Activated T-helper 1 cell treated with anti-CD3 and anti-CD28 coated beads, Interleukin-12 subunit alpha, Interleukin-12 subunit beta, Interleukin-2, Interleukin-4 antibody, amounts not matched to agents 30 ng/mL and 10 ng/mL and 1 ng/mL, durations not matched to agents 14 hours and 24 hours and 36 hours (primary cell): ENCODE measurements at places on chromosomes 11 and 22. TPM values are rescaled to one million over a fixed set of nuclear protein-coding genes. Genes with fewer than 3 reads are reported as not detected.

GRCh38 chr11:19243613-19244012, 2.9 kb upstream of the E2F8 start:
- no peak for DNase-seq

DNA sequence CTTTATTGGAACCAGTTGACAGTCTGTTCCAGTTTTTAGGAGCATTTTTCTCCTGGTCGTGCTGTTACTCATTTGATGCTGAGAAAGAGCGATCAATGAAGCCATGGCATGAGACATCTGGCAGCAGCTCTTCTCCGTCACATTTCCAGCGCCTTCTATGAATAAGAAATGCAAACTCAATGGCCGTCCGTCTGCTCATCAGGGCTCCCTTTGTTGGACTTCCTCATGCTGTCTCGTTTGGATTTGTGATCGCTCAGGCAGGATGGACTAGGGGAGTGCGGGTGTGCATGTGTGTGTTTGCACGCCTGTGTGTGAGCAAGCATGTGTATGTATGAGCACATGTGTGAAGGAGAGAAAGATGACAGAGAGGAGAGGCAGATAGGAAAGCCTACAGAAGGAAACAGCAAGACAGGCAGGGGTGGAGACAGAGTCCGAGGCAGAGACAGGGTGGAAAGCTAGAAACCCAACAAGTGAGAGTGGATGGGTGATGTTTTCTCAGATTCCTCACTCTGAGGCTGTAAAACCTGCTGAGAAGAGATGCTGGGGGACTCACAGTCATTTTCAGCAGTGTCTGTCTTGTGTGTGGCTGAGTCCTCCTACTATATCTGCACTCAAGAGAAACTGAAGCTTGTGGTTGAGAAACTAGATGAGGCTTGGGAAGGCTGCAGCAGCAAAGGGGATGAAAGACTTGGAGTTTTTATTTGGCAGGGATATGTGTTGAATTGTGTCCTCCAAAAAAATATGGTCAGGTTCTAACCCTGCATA, 56.0 kb upstream of the CLMP start:
- no peak for DNase-seq

DNA sequence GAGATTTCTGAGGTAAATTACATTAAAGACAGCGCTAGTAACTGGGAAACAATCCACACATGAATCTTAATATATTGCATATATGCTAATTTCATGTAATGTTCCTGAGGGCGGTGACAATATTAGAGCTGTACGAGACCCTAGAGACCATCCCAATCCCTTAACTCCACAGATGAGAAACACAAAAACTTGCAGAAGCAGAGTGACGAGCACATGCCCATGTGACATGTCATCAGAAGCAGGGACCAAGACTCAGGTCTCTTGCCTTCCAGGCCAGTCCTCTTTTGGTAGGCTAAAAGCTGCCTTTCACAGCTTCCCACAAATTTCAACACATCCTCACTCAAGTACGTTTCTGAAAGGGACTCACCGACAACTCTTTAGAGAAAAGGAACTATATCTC, 11.8 kb downstream of the MAPK1 start:
- no peak for DNase-seq

DNA sequence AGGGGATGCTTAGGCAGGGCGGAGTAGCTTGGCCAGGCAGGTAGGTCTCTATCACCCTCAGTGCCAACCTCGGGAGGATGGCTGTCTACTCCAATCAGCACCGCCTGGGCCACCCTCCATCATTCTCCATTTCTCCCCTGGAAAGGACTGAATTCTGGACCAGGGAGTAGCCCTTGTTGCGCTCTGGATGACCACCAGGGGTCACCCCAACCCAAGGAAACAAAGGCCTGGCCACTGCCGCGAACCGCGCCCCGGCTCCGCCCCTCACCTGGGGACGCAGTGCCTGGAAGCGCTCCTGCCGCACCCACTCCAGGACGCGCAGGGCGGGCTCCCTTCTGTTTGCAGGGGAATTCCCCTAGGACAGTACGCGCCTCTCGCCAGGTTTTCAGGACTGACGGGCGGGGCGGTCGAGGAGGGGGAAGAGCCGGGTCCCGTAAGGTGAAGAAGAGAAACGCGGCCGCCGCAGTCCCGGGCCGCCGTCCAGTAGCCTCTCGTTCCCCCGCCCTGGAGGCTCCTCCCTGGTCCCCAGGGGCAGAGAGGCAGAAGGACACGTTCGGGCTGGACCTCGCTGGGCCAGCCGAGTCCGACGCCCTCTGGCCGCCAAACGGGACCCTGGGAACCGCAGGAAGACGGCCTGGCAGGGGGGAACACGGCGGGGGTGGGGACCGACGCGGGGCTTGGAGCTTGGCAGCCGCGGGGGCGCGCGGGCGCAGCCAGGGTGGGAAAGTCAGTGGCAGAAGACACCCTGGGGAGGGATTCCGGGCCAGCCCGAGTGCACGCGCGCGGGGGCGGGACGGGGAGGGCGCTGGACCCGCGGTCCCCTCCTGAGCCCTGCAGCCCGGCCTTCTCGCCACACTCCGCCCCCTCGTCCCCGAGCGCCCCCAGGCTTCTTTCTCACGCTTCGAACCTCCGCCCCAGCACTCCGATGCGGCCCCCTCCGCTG, 7.1 kb downstream of the SCN4B start:
- peak; percentile 86 for DNase-seq

DNA sequence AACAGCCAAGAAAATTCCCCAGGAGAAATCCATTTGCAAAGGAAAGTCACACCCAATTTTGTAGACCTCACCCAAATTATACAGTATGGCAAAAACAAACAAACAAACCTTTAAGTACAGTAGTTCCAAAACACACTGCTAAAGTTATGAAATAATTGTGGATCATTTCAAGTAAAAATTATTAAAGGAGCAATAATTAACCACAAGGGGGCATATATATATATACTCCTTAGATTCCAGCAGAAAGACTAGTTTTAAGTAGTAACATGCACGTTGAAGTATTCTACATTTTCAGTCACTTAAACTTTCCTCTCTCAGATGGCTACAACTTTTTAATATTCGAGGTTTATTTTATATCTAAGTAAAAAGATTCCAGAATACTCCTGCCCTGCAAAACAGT, 26.8 kb downstream of the RNF141 start:
- DNase-seq: no peak

DNA sequence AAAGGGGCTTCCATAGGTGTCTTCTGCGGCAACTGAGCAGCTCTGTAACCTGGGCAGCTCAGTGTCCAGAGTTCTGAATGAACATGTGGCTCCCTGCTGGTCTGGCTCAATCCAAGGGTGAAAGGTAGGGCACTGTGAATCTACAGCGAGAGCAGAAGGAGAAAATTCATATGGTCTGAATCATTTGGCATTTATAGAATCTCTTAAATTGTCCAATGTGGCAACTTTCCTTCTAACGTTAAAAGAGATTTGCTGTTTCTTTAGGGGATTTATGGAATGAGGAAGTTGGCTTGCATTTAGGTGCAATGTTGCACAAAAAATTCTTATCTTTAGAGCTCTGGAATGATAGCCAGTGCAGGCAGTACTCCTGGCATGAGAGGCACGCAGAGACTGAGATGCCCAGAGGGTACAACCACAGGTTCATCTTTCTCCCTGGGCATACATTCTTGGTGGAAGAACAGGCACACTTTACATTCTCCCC, 17.0 kb downstream of the ATXN10 start:
- no peak for DNase-seq

- no peak for DNase-seq
Measured at GRCh38 chr11:103970701-103971249, 65.7 kb upstream of the DDI1 start.

DNA sequence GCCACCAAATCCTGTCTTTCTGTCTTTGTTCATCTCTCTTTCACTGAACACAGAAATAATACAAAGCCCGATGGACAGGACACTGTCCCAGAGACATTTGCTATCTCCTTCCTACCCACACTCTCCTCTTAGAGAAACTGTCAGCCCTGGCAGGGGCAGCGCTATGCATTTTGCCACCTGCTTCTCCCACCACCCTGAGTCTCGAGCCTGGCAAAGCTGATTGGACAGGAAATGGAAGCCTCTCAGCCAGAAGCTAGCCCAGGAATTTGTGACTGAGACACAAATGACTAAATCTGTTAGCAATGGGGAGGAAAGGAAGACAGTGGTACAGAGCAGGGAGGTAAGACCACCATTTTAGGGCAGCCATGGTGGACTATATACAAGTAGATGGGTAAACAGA, 14.9 kb upstream of the GALNT18 start:
- no peak for DNase-seq

GRCh38 chr11:71322861-71323582, 70.6 kb upstream of the SHANK2 start:
- DNase-seq: no peak

GRCh38 chr11:62400760-62401159, 18.1 kb upstream of the SCGB1A1 start:
- DNase-seq: no peak

- DNase-seq: no peak
Measured at GRCh38 chr11:97237151-97237550, 847.3 kb downstream of the JRKL start.

GRCh38 chr11:1837171-1838076, 1.4 kb upstream of the TNNI2 start:
- DNase-seq: peak; percentile 61

DNA sequence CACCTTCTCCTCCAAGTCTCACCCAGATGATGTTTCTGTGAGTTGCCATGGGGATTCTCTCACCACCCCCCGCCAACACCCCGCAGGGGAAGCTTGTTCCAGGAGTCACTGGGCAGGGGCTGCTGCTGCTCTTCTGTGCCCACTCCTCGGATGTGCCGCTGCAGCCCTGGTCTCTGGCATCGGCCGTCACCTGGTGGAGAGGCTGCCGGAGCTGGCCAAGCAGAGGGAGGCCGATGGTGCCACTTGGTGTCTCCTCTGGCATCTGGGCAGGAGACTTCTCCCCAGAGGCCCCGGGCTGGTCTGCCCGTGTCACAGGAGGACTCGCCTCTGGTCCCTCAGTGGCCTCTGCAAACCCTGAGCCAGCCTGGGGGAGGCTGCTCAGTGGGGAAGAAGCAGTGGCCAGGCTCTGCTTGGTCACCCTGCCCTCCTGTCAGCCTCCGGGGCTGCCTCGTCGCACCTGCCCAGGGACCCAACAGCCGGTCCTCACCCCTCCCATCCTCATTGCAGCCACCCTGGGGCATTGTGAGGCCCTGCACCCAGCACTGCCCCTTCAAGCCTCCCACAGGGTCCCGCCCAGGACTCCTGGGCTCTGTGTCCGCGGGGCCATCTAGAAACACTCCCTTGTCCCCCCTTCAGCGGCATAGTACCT, 424 bp upstream of the ADORA2A start:
- no peak for DNase-seq

GRCh38 chr11:120527111-120527761, 15.7 kb downstream of the GRIK4 start:
- DNase-seq: no peak

GRCh38 chr11:66659763-66660162, 17.9 kb downstream of the RBM4B start:
- DNase-seq: no peak

GRCh38 chr11:44264761-44265160, 45.2 kb downstream of the ALX4 start:
- DNase-seq: no peak

- DNase-seq: no peak
Measured at GRCh38 chr11:58625086-58625485, 2.6 kb downstream of the CNTF start.

DNA sequence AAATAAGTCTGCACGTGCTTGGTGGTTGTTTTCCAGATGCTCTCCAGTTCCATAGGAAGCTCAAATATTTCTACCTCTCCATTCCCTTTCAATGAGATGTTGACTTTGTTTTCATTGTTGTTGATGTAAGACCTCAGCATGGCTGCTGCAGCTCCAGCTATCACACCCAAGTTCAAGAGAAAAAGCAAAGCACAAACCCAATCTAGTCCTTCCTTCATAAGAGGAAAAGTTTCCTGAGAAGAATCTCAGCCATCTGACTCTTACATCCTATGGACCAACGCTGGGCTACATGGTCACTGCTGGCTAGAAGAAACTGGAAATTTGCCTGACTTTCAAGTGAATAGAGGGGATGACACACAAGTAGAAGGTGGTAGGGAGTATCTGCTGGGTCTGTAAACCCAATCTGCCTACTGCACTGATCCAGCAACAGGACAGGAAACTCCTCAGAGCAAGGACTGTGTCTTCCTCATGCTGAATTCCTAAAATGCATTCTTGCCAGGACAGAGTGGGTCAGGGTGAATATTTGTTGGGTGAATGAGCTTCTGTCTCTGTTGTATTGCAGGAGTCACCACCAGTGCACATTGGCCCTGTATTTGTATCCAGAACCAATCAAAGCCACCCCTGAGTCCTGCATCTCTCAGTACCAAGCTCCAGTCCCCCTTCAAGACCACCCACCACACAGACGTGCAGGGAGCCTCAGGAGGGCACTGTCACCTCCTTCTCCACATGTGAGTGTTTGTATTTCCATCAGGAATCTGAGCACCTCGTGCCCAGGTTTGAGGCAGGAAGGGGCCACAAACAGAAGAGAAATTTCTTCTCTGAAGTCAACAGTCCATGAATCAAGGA, 118.0 kb upstream of the IGLL5 start:
- no peak for DNase-seq

- no peak for DNase-seq
Measured at GRCh38 chr22:32785321-32786026, 16.0 kb upstream of the TIMP3 start.

GRCh38 chr11:96299155-96299888, 43.7 kb downstream of the MAML2 start:
- DNase-seq: no peak

GRCh38 chr11:20669820-20670684, 666 bp downstream of the NELL1 start:
- DNase-seq: no peak

DNA sequence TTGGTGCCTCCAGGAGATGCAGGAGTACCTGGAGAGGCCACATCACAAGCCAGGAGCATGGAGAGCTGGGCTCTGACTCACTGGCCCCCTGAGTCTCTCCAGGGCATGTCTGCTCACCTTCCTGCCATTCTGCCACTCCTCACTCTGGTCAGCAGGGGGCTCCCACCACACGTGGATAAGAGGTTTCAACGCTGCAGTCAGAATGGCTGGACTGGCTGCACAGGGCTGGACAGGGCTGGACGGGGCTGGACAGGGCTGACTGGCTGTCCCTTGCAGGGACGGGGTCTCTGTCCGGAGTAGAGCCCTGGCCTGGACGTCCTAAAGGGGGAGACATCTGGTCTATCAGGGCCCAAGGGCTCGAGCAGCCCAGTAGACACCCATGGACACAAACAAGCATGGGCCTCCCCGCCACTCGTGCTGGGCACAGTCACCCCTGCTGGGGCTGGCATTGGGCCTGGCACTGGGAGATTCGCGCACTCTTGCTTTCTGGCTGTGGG, 34.6 kb downstream of the CYTH4 start:
- peak; percentile 51 for DNase-seq

IFT27 gene
- total RNA-seq: 26.0 and 30.9 TPM in 2 replicates

RASL10A gene
- 0.15 and 0.65 TPM in 2 replicates for total RNA-seq

BDNF gene
- not detected in 2 replicates for total RNA-seq

SLC5A4 gene
- total RNA-seq: not detected in 2 replicates

PDE3B gene
- 62.8 and 64.0 TPM in 2 replicates for total RNA-seq

KRTAP5-11 gene
- not detected in 2 replicates for total RNA-seq

C22orf42 gene
- total RNA-seq: not detected in 2 replicates

GGTLC2 gene
- not detected in 2 replicates for total RNA-seq

MTA2 gene
- 224 and 230 TPM in 2 replicates for total RNA-seq

VPREB1 gene
- total RNA-seq: not detected in 2 replicates

ZP1 gene
- total RNA-seq: not detected in 2 replicates

CLP1 gene
- 17.8 and 19.1 TPM in 2 replicates for total RNA-seq

TMPRSS6 gene
- total RNA-seq: 2.3 and 3.3 TPM in 2 replicates
